ENCODE measurements at places on chromosomes 13 and 19.

DNA sequence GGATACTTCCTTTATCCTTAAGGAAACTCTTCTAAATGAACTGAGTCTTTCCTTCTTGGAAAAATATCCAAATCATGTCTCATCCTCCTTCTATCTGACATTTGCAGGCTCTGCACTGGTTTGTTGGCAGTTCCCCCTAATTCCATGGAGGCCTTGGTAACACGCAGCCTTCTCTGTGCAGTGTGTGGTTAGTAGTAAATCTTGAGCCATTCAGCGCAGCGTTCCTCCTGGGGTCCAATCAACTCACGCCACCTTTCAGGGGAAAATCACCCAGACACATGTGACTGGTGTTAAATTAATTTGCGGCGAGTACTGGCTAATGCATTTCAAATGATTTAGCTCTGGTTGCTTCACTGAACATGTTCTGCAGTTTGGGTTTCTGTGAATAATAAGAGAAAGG is 21.0 kb upstream of the CBY2 start:
- no peak for DNase-seq

DNA sequence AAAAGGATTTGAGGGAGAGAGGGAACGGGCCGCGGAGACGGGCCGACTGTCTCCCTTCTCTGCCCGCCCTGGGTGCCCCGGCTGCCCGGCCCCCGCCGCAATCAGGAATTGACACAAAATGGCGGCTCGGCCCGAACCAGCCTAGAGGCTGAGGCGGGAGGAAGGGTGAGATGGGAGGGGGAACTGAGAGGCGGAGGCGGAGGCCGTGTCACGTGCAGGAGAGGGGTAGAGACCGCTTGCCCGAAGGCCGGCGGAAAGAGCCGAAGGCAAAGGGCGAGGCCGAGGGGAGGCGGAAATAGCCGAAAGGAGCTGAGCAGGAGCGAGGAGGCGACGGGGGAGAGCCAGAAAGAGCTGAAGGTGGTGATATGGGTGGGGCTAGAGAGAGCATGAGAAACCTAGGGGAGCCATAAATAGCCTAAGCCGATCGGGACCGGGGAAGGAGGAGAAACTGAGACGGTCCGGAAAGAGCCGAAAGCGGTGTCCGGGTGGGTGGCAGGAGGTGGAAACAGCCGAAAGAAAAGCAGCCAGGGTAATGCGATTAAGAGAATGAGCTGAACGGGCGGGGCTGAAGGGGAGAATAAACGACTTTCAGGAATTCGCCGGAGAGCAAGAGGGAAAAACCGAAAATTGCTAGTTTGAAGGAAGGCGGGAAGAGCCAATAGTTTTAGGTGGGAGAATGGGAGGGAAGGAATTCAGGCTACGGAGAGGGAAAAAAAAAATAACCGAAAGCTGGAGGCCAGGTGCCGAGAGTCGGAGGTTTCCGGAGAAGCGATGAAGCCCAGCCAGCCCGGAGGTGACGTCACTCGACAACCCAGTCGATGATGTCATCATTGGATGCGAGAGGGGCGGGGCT is at the start of gene ZC3H4:
Gene ZC3H4 (minus strand): TSS at position 780 of the 853 bp plus-strand sequence. CDS start 1,192 bp downstream, outside the sequence.
- DNase-seq = peak; percentile 100

DNA sequence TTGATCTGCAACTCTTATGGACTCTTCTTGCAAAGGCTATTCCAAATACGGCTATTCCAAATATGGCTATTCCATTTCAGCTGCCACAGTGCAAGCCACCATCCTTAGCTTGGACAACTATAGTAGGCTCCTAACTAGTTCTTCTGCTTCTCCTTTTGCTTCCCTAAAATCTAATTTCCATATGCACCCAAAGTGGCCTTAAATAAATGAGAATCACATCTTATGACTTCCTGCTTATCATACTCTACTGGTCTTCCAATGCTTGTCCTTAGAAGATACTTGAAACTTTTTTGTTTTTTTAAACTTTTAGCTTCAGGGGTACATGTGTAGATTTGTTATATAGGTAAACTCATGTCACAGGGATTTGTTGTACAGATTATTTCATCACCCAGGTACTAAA is 4.9 kb downstream of the UCHL3 start:
- no peak for DNase-seq

GRCh38 chr19:35205733-35206323 is 22.7 kb downstream of the FAM187B start:
- DNase-seq = no peak

DNA sequence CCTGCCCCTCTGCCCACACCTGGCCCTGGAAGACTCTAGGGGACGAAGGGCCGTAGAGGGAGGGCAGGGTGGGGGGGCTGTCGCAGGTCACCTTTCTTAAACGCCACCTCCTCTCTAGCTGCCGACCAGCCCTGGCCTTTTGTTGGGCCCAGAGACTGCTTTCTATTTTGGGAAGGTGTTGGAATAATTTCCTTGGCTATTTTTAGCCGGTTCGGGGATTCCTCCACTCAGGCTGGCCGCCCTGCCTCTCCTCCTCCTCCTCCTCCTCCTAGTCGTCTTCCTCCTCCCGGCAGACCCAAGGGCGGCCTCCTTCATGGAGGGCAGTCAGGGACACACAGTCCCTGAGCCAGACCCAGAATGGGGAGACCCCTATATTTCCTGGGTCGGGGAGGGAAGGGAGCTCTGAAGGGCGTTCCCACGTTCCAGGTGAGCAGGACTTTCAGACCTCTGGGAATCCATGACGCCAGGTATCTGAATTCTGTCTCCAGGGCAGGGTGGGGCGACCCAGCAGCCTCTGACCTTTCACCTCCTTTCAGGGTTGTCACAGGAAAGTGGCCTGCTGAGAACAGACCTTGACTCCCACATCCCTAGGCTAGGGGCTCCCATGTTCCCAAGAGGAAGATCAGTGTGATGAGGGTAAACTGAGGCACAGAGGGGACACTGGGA is 19.9 kb downstream of the GADD45B start:
- no peak for DNase-seq

GRCh38 chr13:99442273-99442895 is 58.9 kb upstream of the TM9SF2 start:
- DNase-seq = peak; percentile 3
